Left lobe of liver (tissue), 2 donors: ENCODE measurements at places on chromosomes 5 and 9.

DNA sequence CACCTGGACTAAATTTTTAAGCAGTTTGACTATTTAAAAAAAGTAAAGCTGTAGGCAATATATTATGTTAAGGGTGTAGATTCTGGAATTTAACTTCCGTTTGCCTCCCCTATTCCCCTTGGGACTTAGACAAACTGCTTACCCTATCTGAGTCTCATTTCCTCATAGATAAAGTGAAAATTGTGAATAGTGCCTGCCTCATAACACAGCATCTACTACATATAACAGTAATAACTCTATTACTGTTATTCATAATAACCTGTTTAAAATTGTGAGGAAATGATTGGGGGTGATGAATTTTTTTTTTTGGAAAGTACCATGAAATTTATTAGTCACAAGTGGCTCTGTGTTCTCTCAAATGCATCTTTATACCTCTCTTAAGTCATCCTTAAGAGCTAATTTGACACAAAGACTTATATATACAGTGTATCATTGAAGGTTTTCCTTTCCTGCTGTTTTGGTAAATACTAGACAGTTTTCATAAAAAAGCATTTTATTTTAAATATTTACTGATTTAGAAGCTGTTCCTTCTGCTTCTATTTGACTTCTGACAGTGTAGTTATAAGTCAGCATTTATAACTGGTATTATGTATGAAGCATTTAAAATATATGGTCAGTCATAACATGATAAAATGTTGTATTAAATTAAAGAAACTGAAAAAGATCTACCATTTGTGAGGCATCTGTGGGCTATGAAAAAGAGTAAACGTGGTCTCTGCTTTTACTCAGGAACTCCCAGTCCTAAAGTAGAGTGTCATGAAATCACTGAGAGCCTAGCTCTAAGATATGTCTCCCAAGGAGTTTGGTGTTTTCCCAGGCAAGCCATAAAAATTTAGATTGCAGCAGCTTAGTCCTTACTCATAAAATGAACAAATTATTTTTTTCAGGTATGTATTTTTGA, 46.4 kb downstream of the MCCC2 start:
- no peak for DNase-seq

- DNase-seq: no peak
Measured at GRCh38 chr5:177188775-177189174, 55.2 kb downstream of the NSD1 start.

DNA sequence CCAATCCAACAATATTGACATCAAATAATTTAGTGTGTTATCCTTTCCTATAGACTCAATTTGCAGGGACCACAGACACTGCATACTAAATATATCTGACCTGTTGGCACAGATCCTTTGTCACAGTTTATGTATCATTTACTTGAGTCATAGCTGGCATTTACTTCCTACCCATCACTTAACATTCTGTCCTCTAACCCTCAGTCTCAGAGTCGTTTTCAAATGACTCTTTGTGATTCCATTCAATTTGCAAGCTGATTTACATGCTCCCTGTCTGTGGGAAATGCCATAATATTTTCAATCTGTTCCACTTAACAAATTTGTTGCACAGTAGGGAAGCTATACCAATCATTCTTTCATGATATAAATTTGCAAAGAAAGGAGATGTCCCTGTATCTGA, 265.7 kb upstream of the EDIL3 start:
- DNase-seq: no peak

DNA sequence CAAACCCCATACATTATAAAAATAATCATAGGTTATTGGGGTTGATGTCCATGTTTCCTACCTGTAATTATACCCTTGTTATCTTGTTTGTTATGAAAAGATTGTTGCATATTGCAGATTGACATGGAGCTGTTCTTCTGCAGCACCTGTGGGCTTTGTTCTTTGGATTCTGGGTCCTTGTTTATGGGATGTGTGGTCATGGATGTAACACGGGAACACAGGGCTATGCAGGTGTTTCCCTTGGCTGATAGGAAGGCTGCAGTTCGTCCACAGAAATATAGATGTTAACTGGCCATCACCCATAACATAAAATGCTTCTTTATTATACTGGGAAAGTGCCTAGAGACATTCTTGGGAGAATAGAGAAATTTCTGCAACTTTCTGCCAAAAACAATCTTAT, 77.9 kb downstream of the FBXL7 start:
- DNase-seq: no peak

- peak; percentile 73 for DNase-seq
Measured at GRCh38 chr9:136947955-136948510, 3.0 kb downstream of the C8G start.

DNA sequence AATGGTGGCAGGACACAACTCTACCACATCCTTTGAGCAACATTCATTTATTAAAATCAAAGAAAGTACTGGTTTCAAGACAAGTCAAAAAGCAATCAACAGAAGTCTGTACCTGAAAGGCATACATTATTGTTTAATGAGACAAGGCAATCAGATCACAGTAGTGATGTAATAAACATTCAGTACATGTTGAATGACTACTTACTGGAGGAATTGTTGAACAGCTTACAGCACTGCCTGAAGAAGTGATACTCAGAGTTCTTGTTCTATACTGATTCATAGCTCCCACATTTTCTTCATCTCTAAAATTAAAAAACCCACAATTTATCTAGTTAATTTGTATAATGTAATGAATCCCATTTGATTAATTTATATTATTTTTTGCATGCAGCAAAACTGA, 18.2 kb downstream of the RIOK2 start:
- DNase-seq: no peak

GRCh38 chr5:168165221-168165914, 126.1 kb upstream of the WWC1 start:
- no peak for DNase-seq

DNA sequence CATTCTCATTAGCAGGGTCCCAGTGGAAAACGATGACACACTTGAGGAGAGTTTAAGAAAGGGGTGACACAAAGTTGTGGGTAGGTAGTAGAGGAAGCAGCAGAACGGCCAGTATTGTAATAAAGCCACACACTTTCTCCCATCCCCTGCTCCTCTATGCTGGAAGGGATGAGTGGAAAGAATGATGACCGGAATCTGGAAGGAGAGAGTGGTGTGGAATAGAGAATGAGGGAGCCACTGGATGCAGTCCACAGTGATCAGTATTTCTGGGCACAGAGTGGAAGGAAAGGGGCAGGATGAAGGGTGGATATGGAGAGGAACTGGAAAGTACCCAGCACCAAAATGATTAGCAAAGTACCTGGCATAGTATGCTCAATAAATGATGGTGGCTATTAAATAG, 133.8 kb upstream of the DAB2 start:
- DNase-seq: no peak

DNA sequence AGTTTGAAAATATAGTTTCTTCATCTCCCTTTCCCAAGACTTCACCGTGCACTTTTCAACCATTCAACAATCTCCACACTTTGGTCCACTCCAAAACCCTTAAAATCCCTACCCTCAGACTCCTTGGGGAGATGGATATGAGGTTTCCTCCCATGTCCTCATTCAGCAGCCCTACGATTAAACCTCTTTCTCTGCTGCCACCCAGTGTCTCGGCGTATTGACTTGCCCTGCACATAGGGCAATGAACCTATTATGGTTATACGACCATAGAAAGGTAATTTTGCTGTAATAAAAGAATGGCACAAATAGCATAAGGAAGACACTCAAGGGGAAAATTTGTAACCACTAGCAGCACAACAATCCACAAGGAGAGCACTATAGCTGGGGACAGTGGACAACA, 803.5 kb downstream of the TLE1 start:
- DNase-seq: no peak
